ENCODE measurements at places on chromosomes 12 and 14.

DNA sequence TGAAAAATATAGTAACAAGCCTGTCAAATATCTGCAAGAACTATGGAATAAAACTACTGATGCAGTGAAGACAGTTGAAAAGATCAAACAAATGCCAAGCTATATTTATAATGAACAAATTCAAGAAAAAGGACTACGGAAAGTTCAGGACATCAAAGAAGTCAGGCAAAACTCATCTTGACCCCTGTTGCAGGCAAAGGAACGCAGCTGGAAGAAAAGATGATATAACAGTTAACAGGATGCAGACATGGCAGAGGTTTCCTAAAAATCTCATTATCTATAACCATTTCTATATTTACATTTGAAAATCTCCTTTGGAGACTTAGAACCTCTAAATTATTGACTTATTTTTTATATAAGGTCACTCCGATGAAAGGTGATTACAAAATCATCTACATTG lies 34.1 kb downstream of the MDM2 start:
- DNase-seq, result no peak

- no peak for DNase-seq
These were observed 12.2 kb upstream of the RHOJ start for GRCh38 chr14:63192085-63192484.

DNA sequence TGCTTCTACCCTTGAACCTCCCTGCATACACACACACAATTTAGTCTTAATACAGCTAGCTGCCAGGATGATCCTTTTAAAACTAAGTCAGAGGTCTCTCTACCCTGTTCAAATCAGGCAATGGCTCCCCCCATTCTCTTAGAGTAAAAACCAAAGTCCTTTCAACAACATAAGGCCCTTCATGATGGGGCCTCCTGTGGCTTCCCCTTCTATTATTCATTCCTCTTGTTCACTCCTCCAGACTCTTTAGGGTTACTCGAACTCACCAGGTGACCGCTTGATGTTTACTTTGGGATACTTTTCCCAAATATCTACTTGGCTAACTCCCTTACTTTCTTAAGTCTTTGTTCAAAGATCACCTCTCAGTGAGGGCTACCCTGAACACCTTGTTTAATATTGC lies 30.4 kb downstream of the DENND5B start:
- no peak for DNase-seq

- no peak for DNase-seq
These were observed 55.0 kb upstream of the PCED1B start for GRCh38 chr12:47024463-47024862.

- DNase-seq, result no peak
These were observed 38.4 kb upstream of the CPM start for GRCh38 chr12:68971404-68971803.

DNA sequence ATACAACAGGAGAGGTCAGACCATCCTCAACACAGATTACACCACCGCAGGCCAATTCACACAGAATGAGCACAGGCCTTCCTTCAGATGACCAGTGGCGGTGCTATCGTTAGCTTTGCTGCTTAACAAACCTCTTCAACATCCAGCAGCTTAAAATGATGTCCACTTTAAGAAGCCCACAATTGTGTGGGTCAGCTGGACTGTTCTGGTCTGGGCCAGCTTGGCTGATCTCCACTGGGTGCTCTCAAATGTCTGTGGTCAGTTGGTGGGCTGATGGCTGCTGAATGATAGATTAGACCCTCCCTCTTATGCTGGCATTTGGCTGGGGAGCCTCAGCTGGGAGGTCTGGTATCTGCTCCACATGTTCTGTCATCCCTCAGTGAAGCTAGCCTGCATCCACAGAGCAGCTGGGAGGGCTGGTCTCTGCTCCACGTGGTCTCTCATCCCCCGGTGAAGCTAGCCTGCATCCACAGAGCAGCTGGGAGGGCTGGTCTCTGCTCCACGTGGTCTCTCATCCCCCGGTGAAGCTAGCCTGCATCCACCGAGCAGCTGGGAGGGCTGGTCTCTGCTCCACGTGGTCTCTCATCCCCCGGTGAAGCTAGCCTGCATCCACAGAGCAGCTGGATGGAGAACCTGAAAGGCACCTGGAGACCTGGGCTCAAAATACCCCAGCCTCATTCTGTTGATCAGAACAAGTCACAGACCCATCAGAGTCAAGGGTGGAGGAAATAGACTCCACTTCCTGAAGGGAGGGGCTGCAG lies 203.6 kb upstream of the DIO3 start:
- DNase-seq, result no peak

DNA sequence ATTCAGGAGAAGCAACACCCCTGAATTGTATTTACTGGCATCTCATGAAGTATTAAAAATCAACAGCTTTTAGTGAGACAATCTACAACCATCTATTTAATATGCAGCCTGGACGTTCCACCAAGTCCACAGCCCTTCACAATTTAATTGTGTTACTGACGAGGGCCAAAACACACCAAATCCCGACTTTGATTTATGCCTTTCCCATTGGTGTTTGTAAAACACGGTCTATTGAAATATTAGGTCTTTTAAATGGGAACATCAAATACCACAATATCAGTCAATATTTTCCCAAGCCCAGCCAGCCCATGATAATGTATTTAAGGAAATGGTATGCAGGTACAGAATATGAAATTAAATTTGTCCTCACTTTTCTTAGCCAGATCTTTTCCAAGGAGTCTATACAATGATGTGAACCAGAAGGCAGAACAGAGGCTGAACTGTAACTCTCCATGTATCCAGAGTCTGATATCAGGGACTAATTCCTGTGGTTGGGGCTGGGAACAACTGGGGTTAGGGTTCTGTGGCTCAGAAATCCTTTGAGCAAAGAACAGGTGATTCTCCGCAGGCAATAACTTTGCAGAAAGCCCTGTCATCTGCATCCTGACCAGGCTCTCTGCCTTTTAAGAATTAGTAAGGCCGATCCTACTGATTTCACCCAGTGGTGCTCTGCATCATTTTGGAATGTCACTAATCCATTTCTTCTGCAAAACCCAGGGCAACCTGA lies 179.3 kb upstream of the GZMB start:
- no peak for DNase-seq

DNA sequence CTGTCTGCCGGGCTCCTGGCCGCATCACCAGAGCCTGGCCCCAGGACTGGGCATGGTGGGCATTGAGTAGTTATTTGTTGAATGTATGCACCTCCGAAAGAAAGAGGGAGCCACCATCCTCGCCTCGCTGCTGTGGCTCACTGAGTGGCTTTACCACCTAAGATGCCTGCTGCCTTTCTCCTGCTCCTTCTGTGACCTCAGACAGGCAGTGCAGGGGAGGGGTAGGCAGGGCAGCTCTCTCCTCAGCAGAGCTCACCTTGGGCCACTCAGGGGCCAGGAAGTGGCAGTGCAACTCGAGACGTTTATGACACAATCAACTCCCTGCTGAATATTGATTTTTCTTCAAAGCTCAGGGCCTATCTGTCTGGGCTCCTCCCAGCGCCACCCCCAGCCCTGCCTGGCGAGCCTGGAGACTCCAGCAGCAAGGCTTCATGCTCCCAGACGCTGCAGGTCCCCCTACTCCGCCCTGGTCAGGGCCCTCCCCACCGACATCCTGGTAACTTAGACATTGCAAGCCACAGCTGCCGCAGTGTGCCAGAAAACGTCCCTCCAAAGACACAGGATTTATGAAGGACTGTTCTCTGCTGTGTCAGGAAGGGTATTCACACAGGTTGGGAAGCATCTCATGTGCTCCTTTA lies 84.3 kb upstream of the DIO3 start:
- no peak for DNase-seq

DNA sequence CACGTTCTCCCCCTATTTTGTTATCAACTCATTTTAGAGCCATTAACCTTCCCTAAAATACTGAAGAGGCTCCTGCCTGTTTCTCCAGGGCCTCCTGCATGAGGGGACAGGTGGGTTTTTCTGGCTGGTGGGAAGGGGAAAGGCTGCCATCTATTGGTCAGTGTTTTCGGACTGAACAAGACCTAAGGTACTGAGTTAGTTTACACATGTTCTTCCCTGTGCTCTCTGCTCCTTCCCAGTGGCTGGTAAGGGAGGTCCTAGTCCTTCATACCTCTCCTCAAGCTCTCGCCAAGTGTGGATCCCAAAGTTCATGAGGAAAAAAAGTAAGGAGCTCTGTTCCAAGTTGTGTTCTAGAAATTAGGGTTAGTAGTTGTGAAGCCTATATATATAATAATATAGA lies 357.5 kb downstream of the FSCB start:
- no peak for DNase-seq

- DNase-seq, result peak; percentile 64
These were observed 11.9 kb downstream of the CDC42BPB start for GRCh38 chr14:103045371-103045869.

- DNase-seq, result no peak
These were observed 3.5 kb downstream of the IFI27 start for GRCh38 chr14:94113908-94114588.

- no peak for DNase-seq
These were observed 1.9 kb upstream of the MTA1 start for GRCh38 chr14:105417690-105418121.
